ENCODE measurements at places on chromosomes 5 and 9.

DNA sequence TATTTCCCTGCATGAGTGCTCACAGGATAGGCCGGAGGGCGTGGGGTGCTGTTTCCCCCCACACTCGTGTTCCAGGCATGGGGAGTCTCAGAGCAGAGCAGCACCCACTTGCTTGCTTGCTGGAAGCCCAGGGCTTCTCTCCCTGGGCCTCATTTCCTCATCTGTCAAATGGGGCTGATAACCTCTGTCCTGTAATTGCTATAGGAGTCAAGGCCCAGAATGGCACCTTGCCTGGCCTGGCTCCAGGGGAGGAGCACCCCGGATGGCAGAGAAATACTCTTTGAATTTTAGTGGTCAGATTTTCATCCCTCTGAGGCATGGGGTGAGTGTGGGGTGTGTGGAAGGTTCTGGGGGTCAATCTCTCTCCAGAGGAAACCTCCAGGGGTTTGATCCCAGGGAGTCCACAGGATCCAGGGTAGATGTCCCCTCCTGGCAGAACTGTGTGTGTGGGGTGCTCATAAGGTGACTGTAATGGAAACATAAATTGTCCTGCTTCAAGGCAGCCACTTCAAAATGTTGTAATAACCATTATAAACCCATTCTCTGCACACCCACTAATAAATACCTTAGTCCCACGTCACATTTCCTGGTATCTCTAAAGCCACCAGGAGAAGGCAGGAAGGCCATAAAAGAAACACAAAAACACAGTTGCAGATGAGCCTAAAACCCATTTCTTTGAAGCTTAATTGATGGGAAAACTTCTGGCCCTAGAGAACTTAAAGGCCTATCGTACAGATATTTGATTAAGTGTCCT, 272.2 kb downstream of the FSTL4 start:
- DNase-seq, result no peak

GRCh38 chr5:612498-613424, 621 bp downstream of the CEP72 start:
- no peak for DNase-seq

- no peak for DNase-seq
These were observed 269.9 kb upstream of the PAPPA start for GRCh38 chr9:115883467-115884329.

- no peak for DNase-seq
These were observed 22.2 kb downstream of the SH3GL2 start for GRCh38 chr9:17600962-17601593.

- DNase-seq, result no peak
These were observed 452.3 kb downstream of the ZSWIM6 start for GRCh38 chr5:61784341-61784740.

DNA sequence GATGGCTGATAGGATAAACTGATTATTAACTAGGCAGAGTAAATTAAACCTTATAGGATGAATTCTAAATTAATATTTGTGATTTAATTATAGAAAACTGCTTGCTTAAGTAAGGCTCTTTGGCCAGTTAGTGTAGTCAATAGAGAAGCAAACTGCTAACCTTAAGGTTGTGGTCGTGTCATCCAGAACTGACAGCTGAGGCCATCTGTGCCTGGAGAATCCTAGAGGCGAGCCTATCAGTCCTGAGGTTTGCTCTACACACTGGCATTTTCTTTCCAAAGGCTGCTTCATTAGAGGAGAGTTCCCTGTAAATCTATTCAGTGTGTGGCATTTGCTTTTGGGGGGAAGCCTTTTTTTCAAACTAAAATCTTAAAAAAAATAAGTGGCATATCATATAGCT, 169.2 kb downstream of the MEF2C start:
- no peak for DNase-seq

DNA sequence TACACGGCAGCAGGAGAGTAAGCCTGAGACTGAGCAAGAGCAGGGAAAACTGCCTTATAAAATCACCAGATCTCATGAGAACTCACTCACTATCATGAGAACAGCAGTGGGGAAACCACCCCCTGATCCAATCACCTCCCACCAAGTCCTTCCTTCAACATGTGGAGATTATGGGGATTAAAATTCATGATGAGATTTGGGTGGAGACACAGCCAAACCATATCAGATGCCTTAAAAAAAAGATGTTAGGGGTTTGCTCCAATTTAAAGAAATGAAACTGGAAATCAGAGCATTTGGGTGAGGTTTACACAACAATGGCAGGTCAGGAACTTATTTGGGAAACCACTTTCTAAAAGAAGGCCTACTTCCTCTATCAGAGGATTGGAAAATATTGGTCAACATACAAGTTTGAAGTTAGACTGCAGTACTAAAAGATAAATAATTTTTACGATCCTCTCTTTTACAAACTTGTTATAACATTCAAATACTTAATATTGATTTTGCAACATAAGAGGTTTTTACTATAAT, 105.1 kb downstream of the FBN2 start:
- DNase-seq, result no peak

GRCh38 chr9:93252781-93253530, 69.0 kb downstream of the WNK2 start:
- DNase-seq, result no peak

DNA sequence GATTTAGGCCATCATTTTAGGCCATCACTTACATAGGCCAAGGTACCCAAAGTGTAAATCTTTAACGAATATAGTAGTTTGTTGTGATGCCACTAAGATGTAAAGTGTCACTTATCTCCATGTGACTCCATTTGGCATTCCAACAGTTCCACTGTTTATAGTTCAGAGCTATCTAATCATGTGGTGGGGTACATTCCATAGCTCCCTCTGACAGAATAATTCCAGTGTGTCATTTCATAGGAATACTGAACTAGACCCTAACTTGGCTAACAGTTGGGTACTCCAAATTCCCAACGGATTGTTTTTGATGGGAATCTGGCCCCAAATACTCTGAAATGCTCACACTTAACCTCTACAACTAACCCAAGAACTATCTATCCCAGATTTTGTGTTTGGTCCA, 76.7 kb upstream of the FST start:
- DNase-seq, result no peak

GRCh38 chr9:133456409-133456808, 3.4 kb upstream of the CACFD1 start:
- no peak for DNase-seq

DNA sequence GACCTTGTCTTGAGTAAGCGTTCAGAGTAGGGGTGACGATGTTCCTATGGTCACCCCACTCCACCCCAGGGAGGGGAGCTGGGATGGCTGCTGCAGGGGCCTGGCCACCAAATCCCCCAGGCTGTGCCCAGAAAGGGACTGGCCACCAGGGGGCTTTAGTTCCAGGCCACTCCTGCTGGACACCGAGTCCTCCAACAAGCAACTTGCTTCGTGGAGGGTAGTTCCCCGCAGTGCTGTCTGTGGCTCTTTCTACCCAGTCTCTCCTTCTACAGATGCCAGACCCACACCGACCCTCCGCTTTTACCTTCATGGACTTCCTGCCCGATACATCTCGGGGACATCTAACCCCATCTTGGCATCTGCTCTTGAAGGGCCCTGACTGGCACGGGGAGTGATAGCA, 35.7 kb upstream of the GABRP start:
- no peak for DNase-seq

GRCh38 chr9:127574072-127574993, 37.7 kb upstream of the STXBP1 start:
- no peak for DNase-seq

DNA sequence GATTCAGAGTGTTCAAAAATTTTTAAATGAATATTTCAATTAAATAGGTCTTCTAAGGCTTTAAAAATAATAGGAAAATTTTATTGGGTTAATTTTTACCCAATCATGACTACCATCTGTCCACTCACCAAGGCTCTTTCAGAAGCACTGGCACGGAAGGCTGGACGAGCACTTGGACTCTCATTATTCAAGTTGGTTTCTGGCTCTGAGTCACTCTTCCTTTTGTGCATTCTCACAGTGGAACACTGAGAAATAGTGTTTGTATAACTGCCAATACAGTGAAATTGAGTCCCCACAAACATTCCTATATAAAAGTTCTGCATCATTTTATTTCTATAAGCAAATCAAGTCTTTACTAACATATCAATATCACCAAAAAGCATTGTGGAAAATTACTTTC, 1149.0 kb downstream of the EFNA5 start:
- DNase-seq, result peak; percentile 59

DNA sequence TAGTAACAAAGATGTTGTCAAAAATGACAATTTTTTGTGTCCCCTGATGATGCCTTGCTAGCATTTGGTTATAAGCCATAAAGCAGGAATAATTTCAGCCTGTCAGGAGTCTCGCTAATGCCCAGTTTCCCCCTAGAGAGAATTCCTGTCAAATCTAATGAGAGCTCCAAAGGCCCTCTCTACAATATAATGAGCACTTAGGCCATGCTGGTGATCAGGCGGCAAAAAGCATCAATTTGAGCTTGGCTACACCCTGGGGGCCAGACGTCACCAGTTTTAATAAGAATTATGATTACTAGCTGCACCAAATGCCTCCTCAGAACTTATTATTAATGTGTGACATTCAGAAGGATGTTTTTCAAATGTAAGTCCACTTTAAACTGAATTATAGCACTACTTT, 6.1 kb downstream of the TLE1 start:
- no peak for DNase-seq

DNA sequence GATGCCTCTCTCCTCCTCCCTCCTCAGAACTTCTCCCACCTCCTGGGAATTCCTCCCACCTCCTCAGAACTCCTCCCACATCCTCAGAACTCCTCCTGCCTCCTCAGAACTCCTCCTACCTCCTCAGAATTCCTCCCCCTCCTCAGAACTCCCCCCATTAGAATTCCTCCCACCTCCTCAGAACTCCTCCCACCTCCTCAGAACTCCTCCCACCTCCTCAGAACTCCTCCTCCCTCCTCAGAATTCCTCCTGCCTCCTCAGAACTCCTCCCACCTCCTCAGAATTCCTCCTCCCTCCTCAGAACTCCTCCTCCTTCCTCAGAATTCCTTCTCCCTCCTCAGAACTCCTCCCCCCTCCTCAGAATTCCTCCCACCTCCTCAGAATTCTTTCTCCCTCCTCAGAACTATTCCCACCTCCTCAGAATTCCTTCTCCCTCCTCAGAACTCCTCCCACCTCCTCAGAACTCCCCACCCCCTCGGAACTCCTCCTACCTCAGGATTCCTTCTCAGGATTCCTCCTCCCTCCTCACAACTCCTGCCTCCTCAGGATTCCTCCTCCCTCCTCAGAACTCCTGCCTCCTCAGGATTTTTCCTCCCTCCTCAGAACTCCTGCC, 23.9 kb downstream of the SLC46A2 start:
- no peak for DNase-seq

- DNase-seq, result peak; percentile 89
These were observed 13.2 kb downstream of the ATOX1 start for GRCh38 chr5:151745071-151745705.

- DNase-seq, result no peak
These were observed 93.1 kb downstream of the C9orf152 start for GRCh38 chr9:110114859-110115201.

DNA sequence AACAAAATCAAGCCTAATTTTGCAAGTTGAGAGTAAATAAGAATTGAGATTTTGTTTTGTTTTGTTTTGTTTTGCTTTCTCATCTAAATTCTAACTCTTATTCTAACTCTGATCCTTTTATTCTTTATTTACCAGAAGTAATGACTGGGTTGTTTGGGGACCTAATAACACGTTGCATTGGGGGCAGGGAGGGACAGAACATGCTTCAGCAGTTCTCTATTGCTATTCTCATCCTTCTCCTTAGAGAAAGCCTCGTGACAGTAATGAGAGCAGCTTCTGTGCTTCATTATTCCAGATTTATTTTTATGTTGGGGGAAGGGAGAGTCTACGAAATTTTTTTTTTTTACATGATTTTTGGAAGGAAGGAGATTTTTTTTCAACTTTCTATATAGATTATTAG, 21.1 kb downstream of the CPEB4 start:
- DNase-seq, result peak; percentile 85

DNA sequence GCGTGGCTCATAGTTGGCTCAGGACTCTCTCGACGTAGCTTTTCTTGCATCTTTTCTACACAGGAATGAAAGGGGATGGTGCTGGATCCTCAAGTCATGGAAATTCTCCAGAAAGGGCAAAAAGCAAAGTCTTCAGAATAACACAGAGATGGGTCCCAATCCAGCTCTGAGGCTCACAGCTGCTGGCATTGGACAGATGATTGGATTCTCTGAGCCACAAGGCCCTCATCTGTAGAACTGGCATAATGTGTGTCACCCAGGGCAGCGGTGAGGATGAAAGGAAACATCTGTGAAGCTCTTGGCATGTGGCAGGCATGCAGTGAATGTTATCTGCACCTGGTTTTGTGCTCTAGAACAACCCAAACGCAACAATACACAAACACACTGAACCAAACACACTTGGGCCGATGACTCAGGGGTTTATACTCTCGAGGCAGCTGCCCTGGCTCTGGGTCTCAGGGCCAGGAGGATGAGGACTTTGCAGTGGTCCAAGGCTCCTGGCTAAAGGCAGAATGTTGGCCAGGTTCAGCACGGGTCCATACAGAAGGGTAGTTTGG, 64.0 kb upstream of the UBTD2 start:
- DNase-seq, result peak; percentile 26

DNA sequence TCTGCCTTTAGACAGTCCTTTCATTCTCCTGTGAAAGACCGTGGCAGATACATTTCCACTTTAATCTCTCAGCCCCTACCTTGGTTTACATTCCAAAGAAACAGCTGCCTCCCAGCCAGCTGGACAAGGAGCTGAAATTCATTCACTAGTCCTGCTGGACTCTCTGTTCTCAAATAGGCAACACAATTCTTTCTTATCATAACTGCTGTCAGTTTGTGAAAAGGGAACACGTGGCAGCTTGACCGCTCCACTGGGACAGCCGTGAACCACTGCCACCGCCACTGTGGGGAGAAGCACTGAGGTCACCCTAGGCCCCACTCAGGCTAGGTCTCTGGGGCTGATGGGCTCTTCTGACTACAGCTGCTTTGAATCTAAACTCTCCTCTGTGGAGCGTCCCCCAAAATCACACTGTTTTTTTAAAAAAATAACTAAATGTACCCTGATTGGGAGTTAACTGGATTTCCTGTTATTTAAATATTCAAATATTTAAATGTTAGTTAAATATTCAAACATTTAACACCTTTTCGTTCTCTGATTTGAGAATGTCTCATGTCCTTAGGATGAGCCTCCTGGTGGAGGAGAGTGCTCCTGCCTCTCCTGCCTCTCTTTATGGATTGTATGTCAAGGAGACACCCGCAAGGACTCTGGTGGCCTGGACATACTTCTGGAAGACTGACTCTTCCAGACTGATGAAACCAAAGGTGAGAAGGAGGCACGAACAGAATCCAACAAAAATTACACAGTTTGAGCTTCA, 120.1 kb downstream of the BOD1 start:
- no peak for DNase-seq

- DNase-seq, result no peak
These were observed 36.9 kb downstream of the TRIP13 start for GRCh38 chr5:929596-929995.

- DNase-seq, result peak; percentile 15
These were observed 142.9 kb downstream of the SLCO4C1 start for GRCh38 chr5:102153003-102153759.

DNA sequence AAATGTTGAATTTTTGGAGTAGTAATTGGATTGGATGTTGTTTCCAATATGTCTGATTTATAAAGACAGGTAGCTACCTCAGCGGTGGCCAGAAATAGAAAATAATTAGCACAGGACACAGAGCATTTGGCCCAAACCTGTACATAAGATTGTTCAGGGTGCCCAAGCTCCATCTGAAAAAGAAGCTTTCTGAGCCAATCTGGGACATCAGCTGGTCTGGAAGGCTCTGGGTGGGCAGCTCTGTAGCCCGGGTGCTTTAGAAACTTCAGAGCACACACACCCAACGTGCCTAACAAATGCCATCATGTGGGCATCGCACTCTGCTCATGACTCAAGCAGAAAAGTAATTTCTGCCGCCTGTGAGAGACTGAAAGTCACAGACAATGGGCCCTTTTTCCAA, 460.7 kb downstream of the ICE1 start:
- no peak for DNase-seq

Measured in globus pallidus (tissue), 1 donor.